ENCODE measurements at places on chromosomes 7 and 10.
A peak's percentile ranks its signal among the peaks of the same experiment; 100 is the strongest.

DNA sequence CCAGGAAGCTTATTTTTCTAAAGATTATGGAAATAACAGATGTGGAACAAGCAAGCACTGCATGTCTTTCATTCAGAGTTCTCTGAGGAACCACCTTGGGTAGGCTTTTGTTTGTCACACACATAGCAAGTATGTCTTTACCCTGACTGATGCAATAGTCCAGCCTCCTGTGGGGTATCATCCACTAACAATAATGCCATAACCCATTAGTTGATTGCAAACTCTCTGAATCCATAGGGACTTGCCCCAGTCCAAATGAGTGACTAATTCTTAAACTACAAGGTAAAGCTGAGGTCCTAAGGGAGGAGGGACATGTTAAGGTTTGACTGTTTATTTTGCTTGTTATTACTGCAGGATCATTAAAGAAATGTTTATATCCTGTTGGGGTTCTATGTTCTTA lies 151.4 kb upstream of the PRPS1L1 start:
- DNase-seq: no peak

GRCh38 chr10:96588616-96589419 lies 2.0 kb upstream of the TM9SF3 start:
- DNase-seq: no peak

GRCh38 chr7:97269741-97270140 lies 152.2 kb downstream of the SDHAF3 start:
- DNase-seq: no peak

- DNase-seq: no peak
These were observed 1080.9 kb downstream of the SORCS1 start for GRCh38 chr10:106083572-106083971.

DNA sequence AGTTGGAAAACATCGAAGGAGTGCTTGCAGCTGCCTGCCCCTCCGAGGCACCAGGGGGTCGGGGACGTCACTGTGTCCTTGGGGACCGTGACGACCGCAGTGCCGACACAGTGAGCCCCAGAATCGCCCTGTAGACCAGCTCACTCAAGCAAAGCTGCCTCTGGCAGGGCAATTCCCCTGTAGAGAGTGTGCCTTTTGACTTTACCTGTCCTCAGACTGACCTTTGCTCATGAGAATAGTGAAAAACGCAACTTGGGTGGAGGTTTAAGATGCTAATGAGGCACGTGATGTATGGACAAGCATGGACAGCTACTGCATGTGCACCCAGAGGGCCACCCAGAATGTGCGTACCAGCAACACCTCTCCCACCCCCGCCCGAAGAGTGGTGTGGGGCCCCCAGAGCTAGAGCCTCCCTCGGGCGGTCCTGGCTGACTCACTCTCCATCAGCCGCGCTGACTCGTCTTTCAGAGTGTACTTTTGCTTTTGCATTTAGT lies 271.9 kb downstream of the ADARB2 start:
- no peak for DNase-seq

DNA sequence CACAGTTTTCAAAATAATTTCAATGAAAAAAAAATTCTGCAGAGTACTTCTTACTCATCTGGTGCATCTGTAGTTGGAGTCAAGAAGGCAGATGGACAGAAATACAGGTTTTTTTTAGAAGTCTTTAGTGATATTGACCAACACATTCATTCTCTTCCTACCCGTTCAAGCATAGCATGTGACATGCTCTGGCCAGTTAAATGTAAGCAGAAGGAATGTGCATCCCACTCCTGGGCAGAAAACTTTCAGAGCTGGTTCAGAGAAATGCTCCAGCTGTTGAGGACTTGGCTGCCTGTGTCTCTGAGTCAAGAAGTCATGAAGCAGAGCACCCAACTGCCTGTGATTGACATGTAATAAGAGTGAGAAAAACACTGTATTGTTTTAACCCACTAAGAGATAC lies 665.3 kb upstream of the IGFBP3 start:
- no peak for DNase-seq

DNA sequence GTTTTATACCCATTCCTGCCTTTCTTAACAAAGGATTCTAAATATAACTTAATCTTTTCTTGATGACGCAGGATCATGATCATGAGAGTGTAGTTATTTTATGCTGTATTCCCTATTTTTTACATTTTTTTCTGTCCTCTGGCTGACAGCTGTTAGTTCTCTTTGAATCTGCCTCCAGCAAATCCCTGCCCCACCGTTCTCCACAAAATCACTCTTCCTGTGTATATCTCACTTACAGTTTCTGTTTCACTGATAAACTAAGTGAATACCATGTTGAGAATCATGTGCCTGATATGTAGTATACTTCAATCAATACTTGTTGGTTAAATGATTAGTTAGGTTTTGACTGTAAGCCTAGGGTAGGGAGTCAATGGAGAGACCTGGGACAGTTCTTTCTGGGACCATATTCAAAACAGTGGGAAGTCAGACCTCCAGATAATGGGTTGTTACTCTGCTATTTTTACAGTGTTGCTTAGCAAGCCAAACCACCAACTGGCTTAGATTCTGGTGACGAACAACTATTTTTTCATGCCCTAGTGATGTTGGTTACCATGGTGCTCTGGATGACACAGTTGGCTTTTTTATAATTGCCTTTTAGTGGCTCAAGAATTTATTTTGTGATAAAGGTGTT lies 12.8 kb downstream of the CNNM1 start:
- no peak for DNase-seq

GRCh38 chr7:1825897-1826741 lies 156.0 kb downstream of the ELFN1 start:
- DNase-seq: no peak

GRCh38 chr7:45684910-45685618 lies 110.9 kb downstream of the ADCY1 start:
- no peak for DNase-seq

GRCh38 chr10:74213571-74214162 lies 62.6 kb downstream of the ADK start:
- no peak for DNase-seq

GRCh38 chr7:154874409-154875113 lies 128.4 kb downstream of the PAXIP1 start:
- no peak for DNase-seq

- DNase-seq: peak; percentile 16
These were observed 6.9 kb upstream of the CREB3L2 start for GRCh38 chr7:138008588-138009349.

GRCh38 chr10:43952760-43953159 lies 304.1 kb upstream of the ZNF32 start:
- no peak for DNase-seq

DNA sequence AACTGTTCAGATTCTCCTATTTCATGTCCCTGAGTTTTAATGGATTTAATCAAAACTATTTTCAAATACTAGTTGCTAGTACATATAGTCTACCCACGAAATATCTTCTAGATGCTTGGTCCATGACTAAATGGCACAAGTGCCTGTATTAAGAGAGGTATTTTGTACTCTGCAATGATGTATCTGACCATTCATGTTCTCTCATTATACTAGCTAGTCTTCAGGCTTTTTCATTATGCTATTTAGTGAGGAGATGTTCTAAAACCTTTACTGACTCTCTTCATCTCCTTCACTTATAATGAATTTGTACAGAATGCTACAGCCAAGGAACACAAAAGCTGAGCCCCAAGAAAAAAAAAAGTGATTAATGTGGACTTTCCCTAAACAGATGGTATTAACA lies 222.5 kb downstream of the AHR start:
- DNase-seq: no peak

- DNase-seq: no peak
These were observed 36.5 kb downstream of the IL15RA start for GRCh38 chr10:5940807-5941218.

DNA sequence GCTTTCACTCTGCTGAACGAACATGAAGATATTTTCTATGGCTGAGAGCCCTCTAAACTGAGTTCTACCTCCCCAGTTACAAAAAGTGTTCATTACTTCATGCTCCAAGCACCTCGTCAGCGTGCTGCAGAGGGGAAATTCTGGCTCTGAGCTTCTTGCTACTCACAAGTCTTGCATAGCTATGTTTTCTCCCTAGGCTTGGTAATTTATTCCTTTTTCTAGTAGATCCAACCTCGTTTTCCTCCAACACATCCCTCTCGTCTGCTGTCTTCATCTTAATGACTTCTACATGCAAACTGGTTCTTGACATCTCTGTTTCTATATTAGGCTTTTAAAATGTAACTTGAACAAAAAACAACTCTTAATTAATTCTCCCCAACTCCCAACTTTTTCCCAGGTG lies 1034.5 kb downstream of the REEP3 start:
- no peak for DNase-seq

- no peak for DNase-seq
These were observed 144.1 kb downstream of the DLG5 start for GRCh38 chr10:77782328-77783061.

GRCh38 chr10:124689911-124690498 lies 54.2 kb downstream of the FAM53B start:
- DNase-seq: no peak

- no peak for DNase-seq
These were observed 71.2 kb downstream of the GRID1 start for GRCh38 chr10:86295351-86295750.

DNA sequence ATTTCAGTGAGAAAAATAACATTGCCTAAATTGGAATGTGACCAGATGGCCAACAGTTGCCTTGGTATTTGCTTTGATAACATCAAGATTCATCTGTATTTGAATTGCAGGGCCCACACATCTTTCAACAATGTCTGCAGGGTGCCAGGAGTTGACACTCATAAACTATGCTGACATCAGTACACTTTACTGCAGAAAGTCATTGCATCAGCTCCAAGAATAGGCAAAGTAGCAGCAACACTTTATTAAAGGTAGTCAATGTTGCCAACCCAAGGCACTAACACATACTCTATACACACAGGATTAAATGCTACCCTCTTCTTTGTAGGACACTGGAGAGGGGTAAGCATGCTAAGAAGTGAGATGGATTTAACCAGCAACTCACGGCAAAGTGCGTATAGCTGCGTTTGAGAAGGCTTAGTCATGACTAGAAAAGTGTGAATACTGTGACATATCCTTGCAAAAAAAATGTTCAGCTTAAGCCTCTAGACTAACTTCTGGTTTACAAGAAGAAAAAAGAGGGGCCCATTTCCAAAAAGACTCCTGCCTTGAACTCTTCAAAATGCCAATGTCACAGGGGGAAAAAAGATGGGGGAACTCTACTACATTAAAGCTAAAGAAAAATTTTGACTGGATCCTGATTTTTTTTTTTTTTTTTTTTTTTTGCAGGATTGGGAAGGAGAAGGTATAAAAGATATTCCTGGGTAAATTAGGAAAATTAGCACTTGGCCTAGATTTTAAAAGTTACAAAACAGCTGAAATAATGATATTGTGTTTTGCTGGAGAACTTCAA lies 2.2 kb downstream of the BBIP1 start:
- no peak for DNase-seq

GRCh38 chr10:1130226-1130625 lies 74.0 kb downstream of the WDR37 start:
- no peak for DNase-seq

DNA sequence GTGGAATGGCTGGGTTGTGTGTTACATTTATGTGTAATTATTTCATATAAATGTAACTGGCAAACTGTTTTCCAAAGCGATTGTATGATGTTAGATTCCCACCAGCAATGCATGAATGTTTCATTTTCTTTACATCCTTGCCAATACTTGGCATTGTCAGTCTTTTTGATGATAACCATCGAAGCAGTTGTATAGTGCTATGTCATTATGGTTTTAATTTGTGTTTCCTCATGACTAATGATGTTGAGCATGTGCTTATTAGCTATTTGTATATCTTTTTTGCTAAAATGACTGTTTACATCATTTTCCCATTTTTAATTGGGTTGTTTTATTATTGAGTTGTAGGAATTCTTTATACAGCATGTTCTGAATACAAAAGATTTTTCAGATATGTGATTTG lies 22.3 kb downstream of the AHCYL2 start:
- DNase-seq: no peak

- DNase-seq: no peak
These were observed 101.9 kb upstream of the LRRN3 start for GRCh38 chr7:110988890-110989501.

DNA sequence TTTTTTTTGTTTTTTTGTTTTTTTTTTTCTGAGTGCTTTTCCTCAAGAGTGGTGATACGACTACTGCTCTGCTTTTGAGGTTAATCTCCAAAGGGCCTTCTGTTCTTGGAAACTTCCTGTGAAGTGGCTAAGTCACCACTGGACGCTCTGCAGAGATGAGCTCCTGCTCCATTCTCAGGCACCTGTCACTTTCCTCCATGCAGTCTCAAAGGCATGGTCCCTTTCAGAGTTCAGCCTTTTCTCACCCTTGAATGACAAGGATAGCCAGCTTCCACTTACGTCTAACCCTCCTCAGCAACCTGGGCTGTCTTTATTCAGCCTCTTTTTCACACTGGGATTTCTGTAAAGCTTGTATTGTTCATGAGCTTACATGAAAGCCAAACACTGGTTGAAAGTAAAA lies 65.8 kb downstream of the BMPER start:
- DNase-seq: no peak

GRCh38 chr7:157877298-157878090 lies 540.7 kb downstream of the DNAJB6 start:
- no peak for DNase-seq

GRCh38 chr7:85734823-85735222 lies 548.0 kb upstream of the SEMA3D start:
- no peak for DNase-seq

DNA sequence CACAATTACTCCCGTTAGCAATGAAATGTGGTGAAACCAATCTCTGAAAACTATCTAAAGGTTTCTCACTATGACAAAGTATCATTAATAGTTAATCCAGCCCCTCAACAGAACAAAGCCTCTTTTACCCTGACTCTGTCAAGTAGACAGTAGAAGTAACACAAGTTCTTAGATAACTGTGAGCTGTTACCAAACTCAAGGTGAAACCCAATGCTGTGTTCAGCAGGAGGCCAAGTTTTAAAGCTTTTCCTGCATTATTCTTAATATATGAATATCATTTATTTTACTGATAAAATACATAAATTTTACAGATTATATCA lies 109.1 kb downstream of the SRPK2 start:
- no peak for DNase-seq
